Tibial nerve (tissue), 4 donors: ENCODE measurements at places on chromosomes 6 and 20.

DNA sequence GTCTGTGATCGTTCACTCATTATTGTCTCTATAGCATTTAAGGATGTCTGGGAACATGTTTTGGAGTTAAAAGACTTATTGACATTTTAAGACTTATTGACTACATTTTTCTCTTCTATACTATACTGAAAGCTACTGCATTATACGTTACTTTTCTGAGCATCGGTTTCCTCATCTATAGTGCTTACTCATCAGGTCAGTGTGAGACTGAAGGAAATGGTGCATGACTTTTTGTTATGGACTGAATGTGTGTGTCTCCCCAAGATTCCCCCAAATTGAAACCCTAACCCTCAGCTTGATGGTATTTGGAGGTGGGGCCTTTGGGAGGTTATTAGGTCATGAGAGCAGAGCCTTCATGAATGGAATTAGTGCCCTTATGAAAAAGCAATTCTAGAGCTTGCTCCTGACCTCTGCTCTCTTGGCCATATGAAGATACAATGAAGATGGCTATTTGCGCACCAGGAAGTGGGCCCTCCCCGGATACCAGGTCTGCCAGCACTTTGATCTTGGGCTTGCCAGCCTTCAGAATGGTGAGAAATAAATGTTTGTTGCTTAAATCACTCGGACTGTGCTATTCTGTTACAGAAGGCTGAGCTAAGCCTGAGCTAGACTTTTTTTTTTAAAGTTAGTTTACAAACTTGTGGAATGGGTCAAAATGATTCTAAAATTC, 243.7 kb upstream of the RREB1 start:
- DNase-seq: no peak

DNA sequence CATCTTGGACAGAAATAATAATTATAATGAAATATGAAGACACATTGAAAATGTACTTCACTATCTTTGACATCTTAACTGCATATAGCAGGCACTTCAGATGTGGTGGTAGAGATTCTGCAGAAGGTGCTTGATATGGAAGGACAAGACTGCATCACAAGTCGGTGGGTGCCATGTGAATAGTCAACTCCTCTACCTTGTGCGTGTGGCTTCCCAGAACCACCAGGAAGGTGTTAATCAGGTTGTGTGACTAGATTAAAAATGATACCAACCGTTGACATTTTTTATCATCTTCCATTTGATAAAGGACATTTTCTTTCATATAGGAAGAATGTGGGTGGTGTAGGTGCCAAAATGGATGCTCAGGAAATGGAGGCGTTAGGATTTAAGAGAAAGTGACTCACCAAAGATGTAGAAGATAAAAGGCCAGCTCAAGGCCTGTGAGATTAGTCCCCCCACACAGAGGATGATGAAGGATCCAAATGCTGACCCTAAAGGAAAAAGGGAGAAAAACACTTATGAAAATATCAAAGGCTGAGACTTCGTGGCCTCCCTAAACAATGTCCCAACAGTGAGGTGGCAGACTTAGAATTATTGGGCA, 12.3 kb downstream of the SLC17A2 start:
- DNase-seq: no peak

DNA sequence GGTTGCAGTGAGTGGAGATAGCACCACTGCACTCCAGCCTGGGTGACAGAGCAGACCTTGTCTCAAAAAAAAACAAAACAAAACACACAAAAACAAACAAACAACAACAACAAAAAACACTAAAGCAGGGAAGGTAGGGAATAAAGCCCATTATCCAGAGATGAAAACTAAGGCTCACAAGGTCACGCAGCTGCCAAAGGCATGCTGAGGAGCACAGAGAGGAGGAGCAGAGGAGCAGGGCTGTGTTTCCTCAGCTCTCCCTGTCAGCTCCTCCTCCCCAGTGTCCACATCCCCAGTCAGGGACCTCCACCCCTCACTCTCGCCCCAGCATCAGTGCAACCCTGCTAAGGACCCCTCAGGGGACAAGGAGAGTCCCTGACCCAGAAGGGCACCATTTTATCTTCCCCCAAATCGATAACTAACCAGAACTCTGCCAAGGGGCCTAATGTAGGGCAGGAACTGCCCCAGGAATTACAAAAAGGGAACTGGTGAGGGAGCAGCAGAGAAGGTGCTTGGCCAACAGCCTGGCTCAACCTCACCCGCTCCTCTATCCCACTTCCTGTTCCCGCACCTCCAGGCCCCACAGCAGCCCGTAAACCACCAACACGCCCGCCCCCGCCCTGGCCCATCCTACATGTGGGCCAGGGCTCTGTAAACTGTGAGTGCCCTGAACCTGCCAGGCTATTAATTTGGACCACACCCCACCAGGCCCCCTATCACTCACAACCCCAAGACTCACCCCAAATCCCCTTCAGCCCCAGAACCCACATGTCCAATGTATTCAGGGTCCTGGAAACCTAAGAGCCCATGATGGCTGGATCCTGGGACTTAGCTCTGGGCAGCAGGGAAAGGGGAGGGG, 9.0 kb downstream of the TEAD3 start:
- no peak for DNase-seq

DNA sequence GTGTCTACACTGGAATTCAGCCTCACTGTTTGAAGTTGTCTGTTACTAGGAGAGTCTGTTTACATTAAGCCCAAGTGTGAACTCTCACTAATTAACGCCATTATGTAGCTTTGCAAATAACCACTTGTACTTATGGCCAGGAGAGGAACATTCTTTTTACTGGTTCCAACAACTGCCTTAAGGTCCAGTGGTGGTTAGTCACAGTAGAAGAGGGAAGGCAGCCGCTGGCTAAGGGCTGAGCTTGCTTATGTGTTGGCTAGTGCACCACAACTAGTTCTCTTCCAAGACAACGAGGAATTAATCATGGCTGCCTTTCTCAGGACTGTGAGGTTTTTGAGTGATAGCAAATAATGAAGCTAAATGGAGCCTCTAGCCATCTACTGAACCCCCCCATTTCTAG, 14.9 kb upstream of the SLC22A23 start:
- DNase-seq: no peak

- DNase-seq: no peak
Measured at GRCh38 chr20:25005661-25006060, 13.1 kb upstream of the APMAP start.
